Left lung (tissue), 14 donors: ENCODE measurements at places on chromosomes 7 and 10. TPM values are rescaled to one million over a fixed set of nuclear protein-coding genes. Genes with fewer than 3 reads are reported as not detected.

The CNTNAP2 gene
- total RNA-seq, result 0.94 TPM

The C10orf95 gene
- total RNA-seq, result 7.3 TPM

The NACAD gene
- 2.0 TPM for total RNA-seq

The CALN1 gene
- total RNA-seq, result not detected

The AKAP9 gene
- 57.5 TPM for total RNA-seq

The KLLN gene
- total RNA-seq, result 0.58 TPM

The KLF6 gene
- total RNA-seq, result 217 TPM

DNA sequence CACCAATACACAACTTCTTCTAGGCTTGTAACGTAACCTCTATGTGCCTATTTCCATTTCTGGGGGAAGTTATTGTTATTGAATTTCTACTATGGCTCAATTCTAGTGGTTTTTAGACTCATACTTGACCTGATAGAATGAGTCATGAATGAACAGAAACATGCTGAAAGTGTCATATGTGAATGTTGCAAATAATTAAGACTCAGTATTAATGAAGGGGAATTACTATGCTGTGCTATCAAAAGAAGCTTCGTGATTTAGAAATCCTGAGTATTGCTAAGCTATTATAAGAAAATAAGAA, 135.1 kb upstream of the ZWINT start:
- H3K27ac ChIP-seq, result no peak overlapping the region
- no peak overlapping the region for H3K4me3 ChIP-seq
- H3K4me1 ChIP-seq, result no peaks in the 10 kb centered on the region
- DNase-seq, result no peak
- no peaks in the 10 kb centered on the region for H3K36me3 ChIP-seq

GRCh38 chr7:152395112-152395511, 40.7 kb downstream of the KMT2C start:
- no peak overlapping the region for H3K4me3 ChIP-seq
- no peak overlapping the region for H3K27ac ChIP-seq
- H3K36me3 ChIP-seq, result no peaks in the 10 kb centered on the region
- no peaks in the 10 kb centered on the region for H3K27me3 ChIP-seq
- H3K4me1 ChIP-seq, result peaks cover 9% of the 10 kb centered on the region
- no peak for DNase-seq

GRCh38 chr7:30970594-30971094, 6.9 kb downstream of the GHRHR start:
- no peaks in the 10 kb centered on the region for H3K27me3 ChIP-seq
- H3K27ac ChIP-seq, result no peak overlapping the region
- no peak for DNase-seq
- no peaks in the 10 kb centered on the region for H3K4me1 ChIP-seq

GRCh38 chr10:30579574-30579973, 50.0 kb downstream of the LYZL2 start:
- no peaks in the 10 kb centered on the region for H3K36me3 ChIP-seq
- H3K4me1 ChIP-seq, result peaks cover 44% of the 10 kb centered on the region
- H3K27ac ChIP-seq, result no peak overlapping the region
- H3K4me3 ChIP-seq, result no peak overlapping the region
- no peak for DNase-seq

DNA sequence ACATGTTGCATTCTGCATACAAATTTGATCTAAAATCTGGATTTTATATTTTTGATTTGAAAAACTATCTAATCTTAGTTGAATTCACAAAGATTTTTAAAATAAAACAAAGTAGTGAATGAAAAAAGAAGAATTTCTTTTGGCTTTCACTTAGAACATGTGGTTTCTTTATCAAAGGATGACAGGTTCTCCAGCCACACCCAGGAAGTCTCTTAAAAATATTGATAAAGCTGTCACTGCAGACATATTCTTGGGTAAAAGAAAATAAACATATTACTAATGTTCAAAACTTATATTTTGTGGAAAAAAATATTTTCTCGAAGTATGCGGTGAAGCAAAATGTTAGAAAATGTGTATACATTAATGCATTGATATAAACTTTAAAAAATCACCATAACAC, 44.3 kb downstream of the ARL4A start:
- no peak overlapping the region for H3K27ac ChIP-seq
- H3K4me1 ChIP-seq, result no peaks in the 10 kb centered on the region
- H3K4me3 ChIP-seq, result no peak overlapping the region
- H3K36me3 ChIP-seq, result no peaks in the 10 kb centered on the region
- no peaks in the 10 kb centered on the region for H3K27me3 ChIP-seq

DNA sequence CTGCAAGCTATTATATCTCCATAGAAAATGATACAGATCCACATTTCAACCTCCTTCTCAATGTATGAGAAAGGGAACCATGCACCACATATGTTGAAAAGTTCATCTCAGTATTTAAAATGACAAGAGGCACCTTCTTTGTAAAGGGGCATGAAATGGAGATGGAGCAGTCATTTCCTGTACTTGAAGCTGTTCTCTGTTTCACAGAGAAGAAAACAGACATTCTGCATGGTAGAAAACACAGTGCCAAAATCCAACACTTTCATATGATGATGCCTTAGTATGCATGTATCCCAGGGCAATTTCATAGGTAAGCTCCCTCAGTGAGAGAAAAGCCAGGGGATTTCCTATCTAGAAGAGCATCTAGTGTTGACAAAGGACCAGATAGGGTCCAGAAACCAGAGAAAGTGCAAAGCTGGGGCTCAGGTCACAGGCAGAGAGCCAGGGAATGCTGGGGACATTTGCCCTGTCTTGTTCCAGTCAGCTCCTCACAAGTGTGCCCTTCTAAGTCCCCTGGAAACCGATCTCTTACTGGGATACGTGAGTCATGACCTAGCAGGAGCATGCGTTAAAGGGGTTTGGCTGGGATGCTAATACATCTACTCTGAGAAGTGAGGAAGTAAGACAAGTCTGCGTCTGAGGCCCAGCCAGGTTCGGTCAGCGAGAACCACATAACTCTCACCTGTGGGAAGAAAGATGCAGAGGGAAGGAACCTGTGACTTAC, 118.7 kb downstream of the ICA1 start:
- peaks cover 15% of the 10 kb centered on the region for H3K36me3 ChIP-seq
- H3K27ac ChIP-seq, result no peak overlapping the region
- H3K27me3 ChIP-seq, result no peaks in the 10 kb centered on the region
- no peak overlapping the region for H3K4me3 ChIP-seq

DNA sequence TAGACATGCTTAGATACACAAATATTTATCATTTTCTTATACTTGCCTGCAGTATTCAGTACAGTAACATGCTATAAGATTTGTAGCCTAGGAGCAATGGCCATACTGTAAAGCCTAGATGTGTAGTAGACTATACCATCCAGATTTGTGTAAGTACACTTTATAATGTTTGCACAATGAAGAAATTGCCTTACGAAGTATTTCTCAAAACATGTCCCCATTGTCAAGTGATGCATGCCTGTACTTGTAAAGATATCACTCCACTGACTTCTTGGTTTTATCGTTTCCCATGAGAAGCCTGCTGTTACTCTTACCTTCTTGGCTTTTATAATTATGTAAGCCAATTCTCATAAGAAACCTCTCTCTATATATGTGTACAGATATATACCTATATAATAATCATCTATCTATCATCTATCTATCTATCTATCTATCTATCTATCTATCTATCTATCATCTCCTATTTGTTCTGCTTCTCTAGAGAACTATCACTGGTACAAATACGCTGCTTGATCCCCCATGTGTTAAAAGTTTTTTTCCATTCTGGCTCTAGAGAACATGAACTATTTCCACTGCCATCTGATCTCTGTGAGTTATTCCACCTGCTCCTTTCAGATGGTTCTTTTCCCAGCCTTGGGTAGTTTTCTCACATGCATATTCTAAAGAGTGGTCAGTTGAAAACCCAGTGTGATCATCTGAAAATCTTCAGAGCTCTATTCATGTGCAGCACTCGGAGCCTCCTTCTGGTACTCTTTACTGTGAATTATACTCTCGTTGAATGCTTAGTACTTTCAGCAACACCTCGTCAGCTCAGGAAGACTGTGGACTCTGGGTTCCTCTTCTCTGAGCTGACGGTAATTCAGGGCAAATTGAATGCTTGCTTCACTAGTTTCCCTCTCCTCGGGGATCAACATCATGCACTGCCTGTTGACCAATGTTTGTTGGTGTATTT, 14.5 kb upstream of the VCL start:
- peak overlapping the region; percentile 45 for H3K27ac ChIP-seq
- no peak for DNase-seq
- H3K4me3 ChIP-seq, result no peak overlapping the region
- no peaks in the 10 kb centered on the region for H3K36me3 ChIP-seq

GRCh38 chr10:103677486-103678177, 177.7 kb downstream of the SH3PXD2A start:
- no peaks in the 10 kb centered on the region for H3K27me3 ChIP-seq
- H3K4me3 ChIP-seq, result peak overlapping the region; percentile 25
- no peak for DNase-seq
- peaks cover 7% of the 10 kb centered on the region for H3K4me1 ChIP-seq
- H3K36me3 ChIP-seq, result no peaks in the 10 kb centered on the region
- peak overlapping the region; percentile 80 for H3K27ac ChIP-seq

DNA sequence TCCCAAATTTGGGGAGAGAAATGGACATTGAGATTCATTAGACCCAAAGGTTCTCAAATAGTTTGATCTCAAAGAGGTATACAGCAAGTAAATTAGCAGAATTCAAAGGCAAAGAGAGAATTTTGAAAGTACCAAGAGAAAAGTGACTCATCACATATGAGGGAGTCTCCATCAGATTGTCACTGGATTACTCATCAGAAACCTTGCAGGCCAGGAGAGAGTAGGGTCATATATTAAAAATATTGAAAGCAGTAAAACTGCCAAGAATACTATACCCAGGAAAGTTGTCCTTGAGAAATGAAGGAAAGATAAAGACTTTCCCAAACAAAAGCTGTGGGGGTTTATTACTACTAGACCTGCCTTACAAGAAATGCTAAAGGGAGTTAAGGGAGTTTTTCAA, 140.6 kb downstream of the TMEM168 start:
- H3K27ac ChIP-seq, result no peak overlapping the region
- no peak for DNase-seq
- no peaks in the 10 kb centered on the region for H3K4me1 ChIP-seq
- no peak overlapping the region for H3K4me3 ChIP-seq

DNA sequence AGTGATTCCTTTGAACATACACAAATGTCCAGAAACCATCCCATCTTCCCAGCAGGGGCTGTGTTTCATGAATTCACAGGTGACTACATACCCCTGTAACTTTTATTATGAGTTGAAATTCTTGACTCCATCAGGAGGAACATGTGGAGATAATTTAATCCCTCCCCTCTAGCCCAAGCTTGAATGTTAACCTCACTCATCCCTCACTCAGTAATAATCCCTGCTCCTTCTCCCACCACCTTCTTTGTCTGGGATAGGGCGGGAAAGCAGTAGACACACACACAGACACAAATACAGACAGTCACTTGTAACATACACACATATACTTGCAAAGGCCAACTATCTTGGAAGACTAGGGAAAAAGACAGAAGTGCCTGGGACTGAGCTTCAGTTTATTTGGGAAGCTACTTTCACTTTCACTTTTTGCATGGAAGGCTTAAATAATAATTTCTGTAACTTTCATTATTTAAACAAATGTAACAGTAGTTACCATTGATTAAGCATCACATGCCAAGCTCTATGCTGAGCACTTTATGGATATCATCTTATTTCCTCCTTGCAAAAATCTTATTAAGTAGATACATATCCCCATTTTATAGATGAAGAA, 7.3 kb downstream of the AASS start:
- H3K4me3 ChIP-seq, result peak overlapping the region; percentile 9
- H3K4me1 ChIP-seq, result no peaks in the 10 kb centered on the region
- no peak for DNase-seq
- no peaks in the 10 kb centered on the region for H3K27me3 ChIP-seq
- H3K27ac ChIP-seq, result peak overlapping the region; percentile 51
- H3K36me3 ChIP-seq, result no peaks in the 10 kb centered on the region
